ENCODE measurements at places on chromosomes 7 and 10. TPM values are rescaled to one million over a fixed set of nuclear protein-coding genes. Genes with fewer than 3 reads are reported as not detected.

CYP2C9 gene
- not detected for total RNA-seq

- DNase-seq, result no peak
These were observed 126.7 kb upstream of the TMEM196 start for GRCh38 chr7:19900118-19900517.

DNA sequence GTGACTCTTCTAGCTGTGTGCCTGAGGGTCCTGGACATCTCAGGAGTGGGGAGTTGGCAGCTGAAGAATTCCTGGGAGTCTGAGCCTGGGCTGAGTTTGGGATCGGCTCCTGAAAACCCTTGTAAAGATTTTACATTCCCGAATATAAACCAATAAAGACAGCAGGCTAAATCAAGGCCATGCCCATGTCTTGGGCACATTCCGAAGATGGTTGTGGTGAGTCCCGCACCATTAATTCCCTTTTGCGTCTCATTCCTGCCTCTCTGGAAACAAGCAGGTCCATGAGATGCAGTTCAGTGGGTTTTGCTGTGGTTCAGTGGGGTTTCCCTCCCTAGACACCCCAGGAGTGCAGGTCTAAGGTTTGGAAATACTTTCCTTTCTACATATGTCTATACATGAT lies 90.9 kb downstream of the COL26A1 start:
- DNase-seq, result no peak

- DNase-seq, result no peak
These were observed 78.4 kb upstream of the LEP start for GRCh38 chr7:128162666-128163065.

GRCh38 chr7:158266426-158266816 lies 321.2 kb downstream of the PTPRN2 start:
- DNase-seq, result no peak

- DNase-seq, result no peak
These were observed 11.5 kb upstream of the GRIFIN start for GRCh38 chr7:2487586-2488271.

DNA sequence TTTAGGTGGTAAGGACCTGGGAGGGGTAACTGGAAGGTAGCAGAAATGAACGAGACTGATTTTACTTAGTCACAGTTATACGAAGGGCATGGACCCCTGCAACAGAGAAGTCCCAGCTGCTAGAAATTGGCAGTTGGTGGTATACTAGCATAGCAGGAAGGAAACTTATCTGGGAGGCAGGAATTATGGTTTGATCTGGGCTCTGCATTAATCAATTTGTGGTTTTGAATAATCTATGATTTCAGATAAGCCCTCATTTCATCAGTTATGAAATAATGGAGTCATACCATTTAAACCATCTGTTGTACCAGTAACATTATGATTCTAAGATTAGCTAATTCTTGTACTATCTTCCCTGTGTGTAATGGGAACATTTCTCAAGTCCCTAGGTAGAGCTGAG lies 54.0 kb upstream of the TMEM229A start:
- no peak for DNase-seq

Data from hematopoietic multipotent progenitor cell (in vitro differentiated cells).